ENCODE measurements at places on chromosomes 16 and 17.

DNA sequence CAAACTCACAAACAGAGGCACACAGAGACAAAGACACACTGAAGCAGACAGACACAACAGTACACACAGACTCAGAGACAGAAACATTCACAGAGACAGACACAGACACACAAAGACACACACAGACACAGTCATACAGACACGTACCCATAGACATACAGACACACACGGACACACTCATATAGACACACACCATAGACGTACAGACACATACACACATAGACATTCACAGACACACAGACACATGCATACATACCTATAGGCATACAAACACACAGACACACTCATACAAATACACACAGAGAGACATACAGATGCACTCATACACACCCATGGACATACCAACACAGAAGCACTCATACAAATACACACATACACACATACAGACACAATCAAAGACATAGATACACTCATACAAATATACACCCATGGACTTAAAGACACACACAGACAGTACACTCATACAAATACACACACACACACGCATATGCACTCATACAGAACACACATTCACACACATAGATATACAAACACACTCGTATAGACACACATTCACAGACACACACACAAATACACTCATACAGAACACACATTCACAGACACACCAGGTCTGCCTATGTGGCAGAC, 19.9 kb upstream of the MRTFB start:
- no peak for DNase-seq

GRCh38 chr17:2181206-2181896, 122.2 kb downstream of the SMG6 start:
- DNase-seq, result peak; percentile 48

DNA sequence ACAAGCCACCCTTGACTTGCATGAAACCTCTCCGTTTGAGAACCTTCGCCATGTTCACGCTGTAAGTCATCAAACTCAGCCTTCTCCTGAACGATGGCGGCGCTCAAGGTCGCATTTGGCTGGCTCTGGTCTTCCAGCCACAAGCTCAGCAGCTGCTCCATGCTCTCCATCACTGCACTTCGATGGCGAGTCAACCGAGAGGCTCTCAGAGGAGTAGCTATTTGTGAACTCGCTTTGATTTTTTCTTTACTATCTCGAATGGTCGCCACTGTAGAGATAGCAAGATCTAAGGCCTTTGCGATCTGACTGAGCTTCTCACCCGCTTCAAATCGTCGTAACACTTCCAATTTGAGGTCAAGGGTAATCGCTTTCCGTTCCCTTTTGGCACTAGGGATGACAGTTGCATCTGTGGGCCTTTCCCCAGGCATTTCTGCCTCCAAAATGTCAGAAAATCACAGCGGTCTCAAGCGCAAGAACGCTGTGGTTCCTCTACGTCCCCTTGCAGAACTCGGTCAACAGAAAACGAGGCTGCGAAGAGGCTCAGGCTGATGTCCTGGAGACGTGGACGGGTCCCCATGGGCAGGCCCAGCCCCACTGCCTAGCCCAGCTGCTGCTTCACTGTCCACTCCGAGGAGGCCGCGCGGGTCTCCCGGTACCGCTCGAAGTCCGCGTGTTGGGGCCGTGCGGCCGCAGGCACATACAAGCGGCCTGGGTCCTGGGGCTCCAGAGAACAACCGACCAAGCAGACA, 23.1 kb downstream of the DEF8 start:
- DNase-seq, result peak; percentile 86

- DNase-seq, result peak; percentile 63
These were observed 7.0 kb downstream of the CBLN1 start for GRCh38 chr16:49274591-49274990.

DNA sequence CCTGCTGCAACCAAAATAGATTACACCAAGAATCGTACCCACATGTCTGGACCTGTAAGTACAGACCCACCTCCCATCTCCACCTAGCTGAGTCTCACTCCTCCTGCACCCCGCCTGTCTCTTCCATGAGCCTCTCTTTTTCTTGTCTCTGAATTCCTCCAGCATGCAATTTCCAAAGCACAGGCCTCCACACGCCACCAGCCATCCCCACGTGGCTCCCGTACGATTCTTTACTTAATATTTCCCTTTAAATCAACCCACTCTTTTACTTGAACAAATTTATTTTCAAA, 1.2 kb downstream of the RPH3AL start:
- DNase-seq, result no peak

DNA sequence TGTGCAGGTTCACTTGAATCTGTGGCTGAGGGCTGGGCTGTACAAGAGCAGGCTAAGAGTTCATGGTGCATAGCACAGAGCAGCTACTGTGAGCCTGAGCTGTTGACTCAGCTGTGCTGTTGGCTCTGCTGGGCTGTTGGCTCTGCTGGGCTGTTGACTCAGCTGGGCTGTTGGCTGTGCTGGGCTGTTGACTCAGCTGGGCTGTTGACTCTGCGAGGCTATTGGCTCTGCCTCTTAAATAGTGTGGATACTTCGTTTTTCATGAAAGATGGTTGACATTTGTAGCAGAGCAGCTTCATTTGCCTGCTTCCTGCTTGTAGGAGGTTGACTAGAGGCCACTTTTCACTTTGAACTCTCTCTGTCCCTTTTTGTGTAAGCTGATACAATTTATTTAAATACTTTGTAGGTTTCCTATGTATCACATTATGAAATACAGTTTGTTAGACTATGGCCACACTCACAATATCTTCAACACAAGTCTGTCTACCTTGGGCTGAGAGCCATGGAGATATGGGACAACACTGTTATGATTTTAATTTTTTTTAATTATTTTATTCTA, 40.3 kb upstream of the CCNF start:
- no peak for DNase-seq

GRCh38 chr17:81288715-81289114, 6.4 kb downstream of the SLC38A10 start:
- no peak for DNase-seq

GRCh38 chr16:72473631-72474030, 301.7 kb upstream of the PMFBP1 start:
- no peak for DNase-seq

DNA sequence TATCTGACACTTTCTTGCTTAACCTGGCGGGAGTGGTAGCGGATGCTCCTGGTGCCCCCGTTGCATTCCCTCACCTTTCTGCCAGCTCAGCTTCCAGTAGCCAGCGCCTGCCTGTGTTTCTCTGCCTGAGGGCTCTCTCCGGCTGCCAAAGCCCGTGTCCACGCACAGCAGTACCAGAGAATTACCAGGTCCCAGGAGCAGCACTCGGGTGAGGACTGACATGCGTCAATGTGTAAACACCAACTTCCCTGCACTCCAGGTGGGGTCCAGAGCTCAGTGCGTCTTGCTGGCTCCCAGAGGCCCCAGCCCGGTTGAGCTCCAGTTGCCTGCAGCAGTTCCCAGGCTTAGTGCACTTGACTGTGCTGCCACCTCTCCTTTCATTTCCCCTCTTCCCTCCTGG, 54.8 kb downstream of the CDH13 start:
- DNase-seq, result no peak

- no peak for DNase-seq
These were observed 325.4 kb downstream of the ZFHX3 start for GRCh38 chr16:72722552-72722951.

DNA sequence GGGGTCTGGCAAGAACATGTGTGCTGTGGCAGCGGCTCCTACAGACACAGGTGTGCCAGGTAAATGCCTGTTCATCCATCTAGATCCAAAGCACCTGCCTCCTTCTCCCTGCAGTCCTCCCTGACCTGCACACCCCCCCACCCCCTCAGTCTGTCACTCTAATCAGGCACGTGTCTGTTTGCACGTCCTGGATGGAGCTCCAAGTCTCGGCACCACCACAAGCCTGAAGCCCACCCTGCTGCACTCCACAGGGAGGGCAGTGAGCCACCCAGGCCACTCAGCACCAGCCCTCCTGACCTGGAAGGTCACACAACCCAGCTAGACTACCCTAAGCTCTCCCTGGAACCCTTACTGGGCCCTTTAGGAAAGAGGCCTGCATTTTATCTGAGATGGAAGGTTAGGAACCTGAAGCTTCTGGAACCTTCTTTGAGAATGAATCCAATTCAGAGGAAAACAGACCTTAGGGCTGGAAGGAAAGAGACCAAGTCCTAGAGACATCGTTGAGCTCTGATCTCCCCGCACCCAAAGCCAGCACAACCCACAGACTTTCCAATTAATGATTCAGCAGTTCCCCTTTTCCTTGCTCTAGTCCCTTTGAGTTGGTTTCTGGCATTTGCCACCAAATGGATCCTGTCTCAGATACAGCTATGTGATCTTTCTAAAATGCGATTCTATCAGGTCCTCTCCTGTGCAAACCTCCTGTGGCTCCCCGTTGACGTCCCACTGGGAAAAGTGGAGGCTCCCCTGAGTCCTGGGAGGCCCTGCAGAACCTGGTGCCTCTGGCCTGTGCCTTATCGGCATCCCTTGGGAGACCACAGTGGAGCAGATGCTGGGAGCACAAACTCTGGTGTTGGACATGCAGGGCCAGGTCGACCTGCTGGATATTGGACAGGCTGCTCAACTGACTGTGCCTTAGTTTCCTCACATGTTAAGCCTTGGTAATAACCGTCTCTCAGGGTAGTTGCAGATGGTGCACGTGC, 67.9 kb downstream of the PRMT7 start:
- DNase-seq, result no peak

DNA sequence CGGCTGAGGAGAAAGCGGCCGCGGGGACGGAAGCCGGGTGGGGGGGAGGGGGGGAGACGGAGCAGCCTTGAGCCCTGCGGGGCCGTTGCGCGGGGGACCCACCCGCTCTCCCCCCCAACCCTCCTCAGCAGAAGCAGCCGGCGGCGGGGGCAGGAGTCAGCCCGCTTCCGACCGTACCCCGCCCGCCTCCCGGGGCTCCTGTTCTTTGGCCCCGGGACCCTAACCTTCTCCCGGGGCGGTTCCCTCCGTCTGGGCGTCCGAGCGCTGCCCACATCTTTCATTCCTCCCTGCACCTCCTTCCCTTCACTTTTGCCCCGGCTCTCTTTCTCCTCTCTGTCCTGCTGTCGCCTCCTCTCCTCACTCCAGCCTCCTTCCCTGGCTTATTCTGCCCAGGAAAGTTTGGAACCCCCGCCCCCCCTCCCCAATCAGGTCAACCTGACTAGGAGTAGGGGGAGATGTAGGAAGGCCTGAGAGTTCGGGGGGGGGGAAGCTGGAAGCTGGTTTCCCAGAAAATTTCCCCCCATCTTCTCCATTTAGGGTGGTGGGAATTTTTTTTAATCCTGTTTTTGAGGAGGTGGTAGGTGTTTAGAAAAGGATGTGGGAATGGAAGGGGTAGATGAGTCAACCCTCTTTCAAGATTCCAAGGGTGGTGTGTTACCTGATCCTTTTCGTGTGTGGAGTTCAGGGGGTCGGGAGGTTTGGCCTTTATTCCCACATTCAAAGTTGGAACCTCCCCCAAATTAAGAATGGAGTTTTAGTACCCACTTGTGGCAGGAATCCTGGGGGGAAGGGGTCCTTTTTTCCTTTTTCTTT, 427 bp upstream of the NLK start:
- peak; percentile 28 for DNase-seq

DNA sequence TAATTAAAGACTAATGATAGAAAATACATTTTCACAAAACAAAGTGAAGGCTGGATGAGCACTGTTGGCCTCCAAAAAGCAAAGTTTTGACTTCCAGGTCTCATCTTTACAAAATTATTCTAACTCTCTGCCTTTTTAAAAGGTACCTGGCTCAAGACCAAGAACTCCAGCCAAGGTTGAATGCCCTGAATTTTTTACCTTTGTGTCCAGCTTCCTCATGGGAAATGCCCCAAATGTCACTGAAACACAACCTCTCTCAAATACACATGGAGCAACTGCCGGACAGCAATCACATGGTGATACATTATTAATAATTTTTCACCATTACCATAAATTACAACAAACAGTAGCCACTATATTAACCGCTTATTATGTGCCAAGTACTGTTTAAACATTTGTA, 32.2 kb downstream of the ADAMTS18 start:
- no peak for DNase-seq

DNA sequence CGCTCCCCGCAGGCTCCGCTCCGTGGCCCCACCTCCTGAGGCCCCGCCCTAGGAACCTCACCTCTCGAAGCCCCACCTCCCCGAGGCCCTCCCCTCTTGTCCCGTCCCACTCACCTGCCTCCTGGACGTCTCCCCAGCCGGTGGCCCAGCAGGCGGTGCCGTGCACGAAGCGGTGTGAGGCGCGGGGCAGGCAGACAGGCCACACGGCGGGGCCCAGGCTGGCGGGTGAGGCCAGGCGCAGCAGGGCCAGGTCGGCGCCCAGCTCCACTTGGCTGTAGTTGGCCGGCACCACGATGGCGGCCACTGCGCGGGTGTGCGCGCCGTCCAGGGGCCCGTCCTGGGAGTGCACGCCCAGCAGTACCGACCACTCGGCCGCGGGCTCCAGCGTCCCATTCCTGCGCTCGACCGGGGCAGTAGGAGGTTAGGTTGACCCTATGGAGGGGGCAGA, 1.6 kb downstream of the PRSS36 start:
- DNase-seq, result peak; percentile 43

DNA sequence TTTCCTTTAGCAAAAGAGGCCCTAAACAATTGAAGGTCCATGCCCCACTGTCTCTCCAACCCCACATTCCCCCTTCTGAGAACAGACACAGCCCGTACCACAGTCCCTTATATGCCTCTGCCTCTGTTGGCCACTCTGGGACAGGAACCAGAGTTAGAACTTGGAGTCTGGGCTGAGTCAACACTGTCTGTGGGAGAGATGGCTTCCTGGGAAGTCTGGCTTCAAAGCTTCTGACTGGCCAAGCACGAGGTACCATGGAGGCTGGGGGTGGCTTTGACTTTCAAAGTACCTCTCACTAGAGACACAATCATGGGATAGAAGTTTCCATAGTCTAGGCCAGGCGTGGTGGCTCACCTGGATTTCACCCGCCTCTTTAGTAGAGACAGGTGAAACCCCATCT, 14.9 kb upstream of the SPOP start:
- no peak for DNase-seq

DNA sequence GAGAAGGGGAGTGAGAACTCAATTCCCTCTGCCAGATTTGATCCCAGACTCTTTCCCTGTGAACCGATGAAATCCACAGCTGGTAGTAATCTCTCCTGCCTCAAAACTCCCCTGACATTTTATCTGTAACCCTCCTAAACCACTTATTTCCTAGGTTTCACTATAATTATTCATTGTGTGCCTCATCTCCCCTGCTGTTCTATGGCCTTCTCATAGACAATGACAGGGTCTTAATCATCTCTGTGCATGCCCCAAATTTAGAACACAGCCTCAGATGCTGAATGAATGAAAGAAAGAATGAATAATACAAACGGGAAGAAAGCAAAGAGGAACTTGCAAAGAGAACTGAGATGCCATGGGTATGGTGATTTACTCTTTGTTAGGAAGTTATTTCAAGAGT, 451.1 kb downstream of the HS3ST3B1 start:
- no peak for DNase-seq

GRCh38 chr17:49482144-49482817, 12.8 kb upstream of the NGFR start:
- no peak for DNase-seq

- no peak for DNase-seq
These were observed 46.7 kb downstream of the STAT3 start for GRCh38 chr17:42341568-42341967.

All from kidney (tissue), 22 donors.